ENCODE measurements at places on chromosomes 7 and 10. TPM values are rescaled to one million over a fixed set of nuclear protein-coding genes. Genes with fewer than 3 reads are reported as not detected.
A peak's percentile ranks its signal among the peaks of the same experiment; 100 is the strongest.

OR2A12 gene
- not detected for total RNA-seq

PGAM1 gene
- 546 TPM for total RNA-seq

PDE6C gene
- not detected for total RNA-seq

CLDN12 gene
- total RNA-seq = 5.2 TPM

SDK1 gene
- total RNA-seq = 0.40 TPM

AKR1C1 gene
- 0.28 TPM for total RNA-seq

NKX2-3 gene
- not detected for total RNA-seq

- no peak for DNase-seq
Measured at GRCh38 chr10:110361800-110362456, 57.2 kb upstream of the SMNDC1 start.

- DNase-seq = no peak
Measured at GRCh38 chr7:108142675-108143259, 12.6 kb upstream of the LAMB4 start.

GRCh38 chr10:73601486-73601921, 10.4 kb upstream of the USP54 start:
- no peak for DNase-seq

- no peak for DNase-seq
Measured at GRCh38 chr10:5041471-5042023, 37.9 kb upstream of the AKR1C2 start.

DNA sequence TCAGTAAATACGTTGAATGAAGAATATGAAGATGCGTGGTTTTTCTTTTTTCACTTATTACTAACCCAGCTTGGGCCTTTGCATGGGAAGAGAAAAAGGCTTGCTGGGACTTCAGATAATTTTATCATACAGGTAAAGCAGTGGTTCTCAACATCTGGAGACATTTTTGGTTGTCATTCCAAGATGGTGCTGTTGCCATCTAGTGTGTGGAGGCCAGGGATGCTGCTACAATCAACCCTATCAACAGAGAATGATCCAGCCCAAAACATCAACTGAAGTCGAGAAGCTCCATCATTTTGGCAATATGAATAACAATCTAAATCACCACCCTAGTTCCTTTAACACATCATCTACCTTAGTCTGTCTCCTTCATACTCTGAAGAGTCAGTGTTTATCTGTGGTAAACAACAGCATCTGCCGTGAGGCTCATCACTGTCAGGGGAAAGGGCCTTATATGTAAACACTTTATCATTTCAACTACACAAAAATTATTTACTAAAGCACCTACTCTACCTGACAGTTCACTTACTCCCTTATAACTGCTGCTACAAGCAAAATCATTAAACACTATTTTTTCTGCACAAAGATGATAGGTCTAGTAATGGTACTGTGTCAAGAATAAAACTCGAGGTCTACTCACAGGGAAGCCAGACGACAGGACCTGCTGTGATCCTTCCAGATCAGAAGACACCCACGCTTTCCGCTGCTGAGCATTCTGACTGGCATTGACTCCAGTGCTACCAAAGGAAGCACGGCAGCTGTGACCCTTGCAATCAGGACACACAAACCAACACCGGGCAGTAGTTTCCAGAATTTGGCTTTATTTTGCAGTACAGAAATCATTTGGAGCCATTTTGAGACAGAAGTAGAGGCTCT, 48.6 kb downstream of the GDI2 start:
- no peak for DNase-seq

DNA sequence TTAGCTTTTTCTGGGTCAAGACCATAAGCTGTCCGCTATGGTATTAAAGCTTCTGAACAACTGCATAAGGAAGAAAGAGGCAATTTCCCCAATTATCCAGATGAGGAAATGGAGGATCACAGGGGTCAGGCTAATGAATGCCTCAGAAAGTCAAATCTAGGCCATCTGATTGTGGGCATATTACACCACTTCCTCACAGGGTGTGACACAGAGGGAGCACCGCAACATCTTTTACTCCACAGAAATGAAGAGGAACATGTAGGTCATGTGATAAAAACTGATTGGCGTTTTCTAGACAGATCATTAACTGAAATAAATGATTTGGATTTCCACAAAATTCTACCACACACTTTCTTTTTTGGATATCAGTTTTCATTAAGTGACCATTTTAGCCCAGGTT, 384.4 kb downstream of the PARD3 start:
- no peak for DNase-seq

DNA sequence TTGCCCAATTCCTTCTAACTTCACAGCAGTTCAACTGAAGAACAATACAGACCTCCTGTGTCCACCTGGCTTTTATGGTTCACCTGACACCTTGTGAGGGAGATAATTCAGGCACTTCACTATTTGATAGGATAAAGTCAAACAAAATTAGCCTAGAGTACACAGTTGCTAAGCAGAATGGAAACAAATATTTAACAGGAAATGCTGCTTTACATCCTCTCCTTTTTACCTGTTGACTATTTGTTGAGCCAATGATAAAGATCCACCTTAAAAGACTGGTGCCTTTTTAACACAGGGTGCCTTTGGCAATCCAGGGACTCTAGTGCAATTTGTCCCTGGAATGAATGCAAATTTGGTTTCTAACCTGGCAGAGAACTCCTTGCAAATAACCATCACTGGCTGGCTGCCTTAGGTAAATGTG, 39.8 kb downstream of the ITPRID1 start:
- no peak for DNase-seq

- no peak for DNase-seq
Measured at GRCh38 chr10:7773845-7774801, 13.7 kb downstream of the KIN start.

- no peak for DNase-seq
Measured at GRCh38 chr7:98531717-98532116, 85.4 kb upstream of the NPTX2 start.

DNA sequence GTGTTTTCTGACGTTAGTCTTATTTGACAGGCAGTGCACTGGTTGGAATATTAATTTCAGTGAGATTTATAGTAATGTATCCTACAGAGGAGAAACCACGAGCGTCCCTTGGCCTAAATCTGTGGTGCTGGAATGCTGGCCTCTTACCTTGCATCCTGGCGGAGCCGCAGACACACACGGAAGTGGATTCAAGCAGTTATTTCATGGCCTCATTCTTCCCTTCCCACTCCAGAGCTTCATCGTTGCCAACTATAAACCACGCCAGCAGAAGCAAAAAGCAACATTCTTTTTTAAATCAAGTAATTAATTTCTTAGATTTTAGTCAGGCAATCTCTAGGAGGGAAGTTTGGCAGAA, 13.1 kb downstream of the WIPI2 start:
- DNase-seq = no peak

DNA sequence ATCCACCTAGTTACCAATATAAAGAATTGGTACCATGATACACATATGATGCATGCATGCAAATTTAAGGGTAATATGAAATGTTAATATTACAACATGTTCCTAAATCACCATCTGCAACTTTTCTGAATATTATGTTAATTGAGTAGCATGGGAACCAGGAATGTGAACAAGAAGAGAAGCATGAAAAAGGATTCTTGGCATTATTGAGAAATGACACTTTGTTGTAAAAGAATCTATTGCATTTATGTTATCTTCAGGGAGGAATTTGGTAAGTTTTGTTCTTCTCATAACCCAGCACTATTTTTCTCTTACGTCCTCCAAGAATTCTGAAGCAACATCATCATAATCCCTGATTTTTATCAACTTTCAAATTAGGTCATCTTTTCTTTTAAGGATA, 159.9 kb upstream of the SLC25A13 start:
- DNase-seq = no peak

DNA sequence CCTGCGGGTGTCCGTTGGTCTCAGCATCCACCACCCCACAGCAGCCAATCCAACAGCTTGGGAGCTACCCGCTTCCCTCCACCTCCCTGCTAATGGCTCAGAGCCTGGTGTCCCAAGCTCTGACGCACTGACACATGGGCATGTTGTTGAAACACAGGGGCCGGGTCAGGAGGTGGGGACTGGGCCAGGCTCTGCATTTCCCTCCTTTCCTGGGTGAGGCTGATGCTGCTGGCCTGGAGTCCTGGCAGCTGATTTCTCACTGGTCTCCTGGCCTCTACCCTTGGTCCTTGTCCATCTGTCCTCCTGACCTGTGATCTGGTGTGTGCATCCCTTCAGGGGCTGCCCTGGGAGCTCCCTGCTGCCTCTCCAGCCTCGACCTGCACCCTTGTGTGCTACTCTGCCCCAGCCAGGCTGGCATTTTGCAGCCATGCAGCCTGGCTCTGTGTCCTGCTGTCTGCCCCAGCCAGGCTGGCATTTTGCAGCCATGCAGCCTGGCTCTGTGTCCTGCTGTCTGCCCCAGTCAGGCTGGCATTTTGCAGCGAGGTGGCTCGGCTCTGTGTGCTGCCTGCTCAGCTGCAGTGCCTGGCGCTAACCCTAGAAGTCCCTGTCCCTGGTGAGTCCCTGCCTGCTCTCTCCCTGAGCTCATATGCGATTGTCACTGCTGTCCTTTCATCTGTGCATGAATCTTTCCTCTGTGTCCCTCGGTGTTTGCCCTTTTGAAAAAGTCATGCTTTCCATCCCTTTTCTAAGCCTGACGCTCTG, 14.0 kb downstream of the AMZ1 start:
- no peak for DNase-seq

DNA sequence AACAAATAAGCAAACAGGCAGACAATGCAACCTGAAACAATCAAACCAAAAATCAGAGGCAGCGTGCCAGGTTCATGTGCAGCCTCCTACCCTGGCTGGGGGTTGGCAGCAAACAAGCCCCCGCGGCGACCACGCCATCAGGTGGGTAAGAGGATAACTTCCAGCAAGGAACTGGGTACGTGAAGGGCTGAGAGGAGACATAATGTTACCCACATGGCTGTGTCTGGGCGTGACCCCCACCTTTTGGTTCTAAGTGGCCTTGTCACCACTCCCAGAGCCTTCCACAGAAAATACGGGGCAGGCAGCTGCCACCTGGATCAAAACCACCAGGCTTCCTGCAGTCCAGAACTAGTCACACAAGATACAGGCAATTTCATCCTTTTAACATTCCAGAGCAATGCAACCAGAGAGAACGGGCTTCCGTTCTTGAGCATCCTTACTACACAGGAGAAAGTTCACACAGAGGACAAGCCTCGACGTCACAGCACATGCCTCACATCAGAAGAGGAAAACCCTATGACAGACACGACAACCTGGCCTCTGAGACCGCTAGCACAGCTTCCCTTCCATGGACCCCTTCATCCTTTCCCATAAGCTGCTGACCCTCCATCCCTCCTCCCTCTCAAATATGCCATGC, 171.0 kb downstream of the GRID1 start:
- no peak for DNase-seq

- no peak for DNase-seq
Measured at GRCh38 chr7:106568680-106569499, 92.1 kb downstream of the CCDC71L start.

- DNase-seq = no peak
Measured at GRCh38 chr7:24781106-24781505, 23.8 kb upstream of the GSDME start.

GRCh38 chr10:14659626-14660196, 115.0 kb downstream of the FAM107B start:
- peak; percentile 86 for DNase-seq

- no peak for DNase-seq
Measured at GRCh38 chr7:129776362-129776722, 164.8 kb downstream of the NRF1 start.

GRCh38 chr7:96452146-96452545, 130.2 kb upstream of the SLC25A13 start:
- DNase-seq = no peak

All from natural killer cell treated with Interleukin-12 subunit alpha and Interleukin-12 subunit beta and Interleukin-15 and Interleukin-18, amount 100 ng/mL, for 72 hours (primary cell).